Bronchial epithelial cell (primary cell): ENCODE measurements at places on chromosomes 5 and 9. TPM values are rescaled to one million over a fixed set of nuclear protein-coding genes. Genes with fewer than 3 reads are reported as not detected.

TLN1 gene
- 71.0 and 79.0 TPM in 2 replicates for total RNA-seq

GRCh38 chr9:85892401-85892800, 48.5 kb upstream of the NAA35 start:
- no peak for DNase-seq

DNA sequence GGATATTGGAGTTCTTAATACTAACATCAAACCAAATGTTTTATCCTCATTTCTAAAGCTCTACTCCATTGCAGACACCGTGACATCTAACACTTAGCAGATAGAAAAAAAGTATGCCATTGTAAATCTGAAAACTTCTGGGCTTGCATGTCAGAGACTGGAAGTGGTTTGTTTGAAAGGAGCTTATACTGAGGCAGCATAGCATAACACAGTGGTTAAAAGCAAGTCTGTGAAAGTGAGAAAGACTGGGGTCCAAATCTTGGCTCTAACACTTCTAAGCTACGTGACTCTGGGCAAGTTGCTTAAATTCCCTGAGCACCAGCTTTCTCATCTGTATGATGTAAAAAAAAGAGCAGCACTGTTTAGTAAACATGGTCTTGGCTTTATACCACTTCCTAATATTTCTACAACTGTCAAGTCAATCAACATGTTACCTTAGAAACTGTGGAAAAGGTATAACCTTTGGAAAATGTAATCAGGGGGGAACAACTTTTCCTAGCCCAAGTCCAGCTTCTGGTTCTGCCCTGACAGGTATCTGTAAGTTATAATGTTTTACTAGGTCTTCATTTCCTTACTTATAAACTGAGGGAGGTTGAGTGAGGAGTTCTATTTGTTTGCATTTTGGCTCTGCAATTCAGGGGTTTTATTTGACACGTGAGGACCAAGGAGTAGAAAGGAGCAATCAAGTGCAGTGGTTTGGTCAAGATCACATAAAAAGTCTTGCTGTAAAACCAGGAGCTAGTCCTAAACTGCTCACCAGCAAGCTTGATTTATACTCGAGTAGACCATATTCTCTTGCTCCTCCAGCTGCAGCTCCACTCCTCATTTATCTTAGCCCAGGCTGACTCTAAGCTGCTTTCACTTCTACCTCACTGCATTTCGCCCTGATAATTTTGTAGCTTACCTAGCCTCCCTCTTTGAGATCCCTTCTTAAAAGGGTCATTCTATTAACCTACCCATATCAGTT, 541.0 kb downstream of the RAB3C start:
- no peak for DNase-seq

RORB gene
- under 0.01 TPM in 1 of 2 replicates, not detected in the other for total RNA-seq

PHF24 gene
- 0.13 and 0.26 TPM in 2 replicates for total RNA-seq

- DNase-seq = no peak
Measured at GRCh38 chr5:154146409-154146808, 44.1 kb upstream of the GALNT10 start.

RASEF gene
- 9.2 and 14.2 TPM in 2 replicates for total RNA-seq

DNA sequence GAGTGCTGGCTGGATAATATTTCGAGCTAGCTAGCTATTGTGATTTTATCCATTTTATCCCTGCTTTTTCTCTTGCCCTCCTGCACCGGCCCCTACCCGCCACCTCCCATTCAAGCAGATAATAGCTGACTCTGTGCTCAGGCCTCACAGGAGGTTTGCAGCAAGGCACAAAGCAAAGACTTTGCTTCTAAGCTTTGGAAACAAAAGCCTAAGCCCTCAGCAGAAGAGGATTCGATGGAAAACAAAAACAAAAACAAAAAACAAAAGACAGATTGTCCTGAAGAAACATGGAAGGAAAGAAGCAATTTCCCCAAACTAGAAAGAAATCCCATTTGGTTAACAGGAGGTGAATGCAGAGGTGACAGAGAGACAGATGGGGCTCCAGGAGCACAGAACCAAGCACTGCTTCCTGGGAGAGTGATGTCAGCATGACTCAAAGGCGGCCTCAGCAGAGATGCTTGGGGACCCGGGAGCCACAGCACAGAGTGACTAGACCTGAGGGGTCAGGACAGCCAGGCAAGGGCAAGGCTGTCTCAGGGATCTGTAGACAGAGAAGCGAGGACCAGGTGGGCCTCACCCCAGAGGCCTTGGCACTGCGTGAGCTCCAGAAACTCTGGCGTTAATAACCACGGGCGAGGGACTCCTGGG, 28.4 kb downstream of the MTX3 start:
- peak; percentile 47 for DNase-seq

- DNase-seq = no peak
Measured at GRCh38 chr9:136644343-136644592, 18.4 kb upstream of the EGFL7 start.

DNA sequence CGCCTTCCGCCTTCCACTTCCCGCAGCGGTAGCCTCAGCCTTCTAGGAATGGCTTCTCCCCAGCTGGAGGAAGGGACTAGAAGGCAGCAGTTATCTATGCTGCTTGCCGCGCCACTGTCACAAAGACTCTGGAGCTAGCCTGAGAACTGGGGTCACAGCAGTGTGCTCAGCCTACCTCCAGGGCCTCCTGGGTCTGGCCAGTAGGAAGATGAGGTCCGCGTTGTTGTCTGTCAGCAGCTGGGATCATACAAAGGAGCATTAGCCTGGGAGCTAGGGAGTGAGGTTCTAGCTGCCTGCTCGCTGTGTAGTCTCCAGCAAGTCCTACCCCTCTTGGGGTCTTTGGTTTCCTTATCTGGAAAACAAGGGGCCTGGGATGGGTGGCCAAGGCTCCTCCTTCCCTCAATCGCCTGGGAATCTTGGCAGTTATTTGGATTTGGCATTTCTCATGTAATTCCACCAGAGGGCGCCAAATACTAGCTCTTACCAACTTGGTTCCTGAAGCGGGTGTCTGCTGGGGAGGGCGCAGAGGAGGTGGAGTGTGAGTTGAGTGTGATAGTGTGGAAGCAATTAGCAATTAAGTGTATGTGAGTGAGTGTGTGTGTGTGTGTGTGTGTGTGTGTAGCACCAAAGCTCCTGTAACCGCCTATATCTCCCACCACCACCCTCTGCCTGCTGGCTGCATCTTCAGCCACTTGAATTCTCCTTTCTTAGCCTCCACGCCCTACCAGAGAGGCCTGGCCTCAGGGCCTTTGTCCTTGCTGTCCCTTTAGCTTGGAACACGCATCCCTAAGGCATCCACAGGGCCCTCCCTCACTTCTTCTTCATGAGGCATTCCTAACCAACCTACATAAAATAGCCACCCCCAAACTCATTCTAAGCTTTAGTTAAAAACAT, 97.1 kb downstream of the ENTREP1 start:
- peak; percentile 54 for DNase-seq

DNA sequence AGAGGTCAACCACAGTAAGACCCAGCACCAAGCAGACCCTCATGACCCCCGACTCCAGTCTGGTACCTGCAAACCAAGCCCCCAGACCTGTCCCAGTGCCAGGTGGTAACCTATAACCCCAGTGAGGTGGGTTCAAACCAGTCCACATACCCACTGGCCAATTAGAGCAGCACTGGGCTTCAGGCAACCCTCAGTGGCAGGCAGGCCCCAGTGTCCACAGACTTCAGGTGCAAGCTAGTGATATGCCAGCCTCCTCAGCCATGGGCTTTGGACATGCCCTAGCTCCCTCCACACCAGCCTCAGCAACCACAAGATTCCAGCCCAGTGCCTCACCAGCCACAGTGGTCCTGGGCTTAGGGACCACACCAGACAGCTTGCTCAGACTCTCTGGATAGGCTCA, 276.6 kb downstream of the DTWD2 start:
- DNase-seq = no peak

GRCh38 chr9:91680106-91680505, 256.5 kb upstream of the NFIL3 start:
- DNase-seq = no peak

DNA sequence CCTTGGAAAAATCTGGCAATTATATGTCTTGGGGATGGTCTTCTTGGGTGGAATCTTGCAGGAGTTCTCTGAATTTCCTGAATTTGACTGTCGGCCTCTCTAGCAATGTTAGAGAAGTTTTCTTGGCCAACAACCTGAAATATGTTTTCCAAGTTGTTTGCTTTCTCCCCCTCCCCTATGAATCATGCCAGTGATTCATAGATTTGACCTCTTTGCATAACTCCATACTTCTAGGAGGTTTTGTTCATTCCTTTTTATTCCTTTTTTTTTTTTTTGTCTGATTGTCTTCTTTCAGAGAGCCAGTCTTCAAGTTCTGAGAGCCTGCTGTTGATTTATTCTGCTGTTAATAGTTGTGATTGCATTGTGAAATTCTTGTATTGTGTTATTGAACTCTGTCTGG, 56.7 kb upstream of the SLC44A1 start:
- DNase-seq = peak; percentile 89

DNA sequence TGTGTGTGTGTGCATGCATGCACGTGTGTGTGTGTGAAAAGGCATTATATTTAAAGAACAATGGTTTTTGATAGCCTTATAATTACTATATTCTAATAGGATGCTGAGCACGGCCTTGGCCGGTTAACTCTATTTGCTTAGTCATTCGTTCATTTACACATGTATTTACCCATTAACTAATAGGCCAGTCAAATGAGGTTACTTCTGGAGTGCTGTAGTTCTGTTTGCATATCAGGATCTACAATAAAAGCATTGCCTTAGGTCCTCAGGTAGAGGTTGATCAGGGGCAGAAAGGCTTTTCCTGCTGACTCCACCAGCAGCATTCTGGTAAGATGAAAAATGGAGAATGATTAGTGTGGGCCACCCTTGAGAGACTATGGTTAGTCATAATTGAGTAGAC, 219.0 kb downstream of the COMMD10 start:
- DNase-seq = no peak

DNA sequence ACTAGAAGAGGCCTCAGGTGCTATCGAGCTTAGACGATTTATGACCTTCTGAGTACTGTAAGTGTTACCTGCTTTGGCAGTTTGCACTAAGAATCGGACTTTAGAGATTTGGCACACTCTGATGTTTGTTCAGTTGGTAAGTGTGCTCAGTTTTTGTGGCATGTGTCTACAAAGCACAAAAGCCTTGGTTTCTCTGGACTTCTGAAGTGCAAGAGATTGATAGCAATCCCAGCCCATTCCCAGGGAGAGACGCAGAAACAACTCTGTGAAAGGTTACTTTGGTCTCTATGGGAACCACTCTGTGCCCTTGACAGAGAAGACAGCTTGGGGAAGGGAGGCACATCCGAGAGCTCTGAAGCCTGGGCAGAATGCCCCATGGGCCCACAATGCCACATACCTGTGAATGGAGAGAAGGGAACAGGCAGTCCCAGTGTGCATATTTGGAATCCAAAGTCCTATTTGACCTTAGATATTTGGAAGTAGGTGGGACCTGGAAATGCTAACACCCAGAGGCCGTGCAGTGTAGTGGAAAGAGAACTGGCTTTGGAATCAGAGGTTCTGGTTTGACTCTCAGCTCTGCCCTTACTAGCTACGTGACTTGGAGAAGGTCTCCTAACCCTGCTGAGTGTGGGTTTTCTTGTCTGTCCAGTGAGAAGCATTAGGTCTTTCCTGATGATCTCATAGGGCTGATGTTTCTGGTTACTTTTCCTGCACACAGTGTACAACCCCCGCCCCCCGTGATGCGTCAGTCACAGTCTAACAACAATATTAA, 194.3 kb upstream of the VLDLR start:
- DNase-seq = peak; percentile 83

- DNase-seq = no peak
Measured at GRCh38 chr9:99037769-99038483, 67.0 kb upstream of the TGFBR1 start.

GRCh38 chr5:112885001-112885400, 23.9 kb downstream of the SRP19 start:
- DNase-seq = no peak

HSD17B3 gene
- total RNA-seq = 0.53 and 1.2 TPM in 2 replicates

DNA sequence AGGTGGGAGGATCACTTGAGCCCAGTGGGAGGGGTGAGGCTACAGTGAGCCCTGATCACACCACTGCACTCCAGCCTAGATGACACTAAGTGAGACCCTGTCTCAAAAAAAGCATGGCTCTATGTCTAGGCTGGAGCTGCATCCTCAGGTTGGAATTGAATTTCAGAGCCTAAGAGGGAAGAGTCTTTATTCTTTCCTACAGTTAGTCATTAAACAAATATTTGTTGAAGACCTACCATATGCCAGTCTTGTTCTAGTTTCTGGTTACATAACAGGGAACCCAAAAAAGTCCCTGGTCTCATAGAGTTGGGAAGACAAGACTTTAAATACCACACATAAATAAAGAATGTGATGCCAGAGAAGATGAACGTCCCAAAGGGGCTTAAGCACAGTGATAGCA, 6.9 kb upstream of the GRPEL2 start:
- peak; percentile 49 for DNase-seq

AMACR gene
- total RNA-seq = 6.3 and 6.5 TPM in 2 replicates

DNA sequence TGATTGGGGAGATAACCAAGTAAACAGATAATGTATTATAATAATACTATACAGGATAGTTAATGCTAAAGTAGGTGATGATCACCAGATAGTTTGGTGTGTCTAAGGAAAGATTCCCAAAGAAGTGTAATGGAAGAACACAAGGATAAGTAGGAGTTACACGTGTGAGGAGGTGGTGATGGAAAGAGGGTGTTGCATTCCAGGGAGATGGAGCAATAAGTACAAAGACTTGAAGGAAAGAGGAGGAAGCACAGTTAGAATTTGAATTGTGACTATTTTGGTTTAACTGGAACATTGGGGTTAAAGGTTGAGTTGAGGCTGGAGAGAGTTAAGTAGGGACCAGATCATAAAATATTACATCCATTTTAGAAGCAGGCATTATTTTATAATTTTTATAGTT, 76.9 kb downstream of the IPO11 start:
- no peak for DNase-seq

AGXT2 gene
- total RNA-seq = not detected in 2 replicates

CCNB1 gene
- total RNA-seq = 6.3 and 7.9 TPM in 2 replicates

TGFBI gene
- 211 and 218 TPM in 2 replicates for total RNA-seq

DNA sequence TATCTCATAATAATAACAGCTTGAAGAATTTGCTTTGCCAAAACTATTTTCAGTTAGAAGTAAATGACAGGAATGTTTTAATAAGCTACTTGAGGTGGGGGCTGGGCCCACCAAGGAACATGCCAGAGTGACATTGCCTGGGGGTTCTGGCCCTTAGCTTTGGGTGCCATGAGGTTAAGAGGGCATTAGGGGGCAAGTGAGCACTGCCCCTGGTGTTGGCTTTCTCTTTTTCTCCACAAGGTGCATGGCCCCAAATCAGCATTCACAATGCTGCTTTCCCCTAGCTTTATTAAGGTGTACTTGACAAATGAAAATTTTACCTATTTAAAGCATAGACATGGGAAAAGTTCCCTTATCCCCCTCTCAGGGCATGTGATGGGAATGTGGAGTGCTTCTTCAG, 305.4 kb downstream of the TENT4A start:
- DNase-seq = no peak
